ENCODE measurements at places on chromosomes 11 and 22. TPM values are rescaled to one million over a fixed set of nuclear protein-coding genes. Genes with fewer than 3 reads are reported as not detected.

- DNase-seq: no peak
Measured at GRCh38 chr11:72741429-72741833, 10.8 kb downstream of the ARAP1 start.

GRCh38 chr11:77191823-77192495 lies 63.9 kb downstream of the MYO7A start:
- DNase-seq: no peak

DNA sequence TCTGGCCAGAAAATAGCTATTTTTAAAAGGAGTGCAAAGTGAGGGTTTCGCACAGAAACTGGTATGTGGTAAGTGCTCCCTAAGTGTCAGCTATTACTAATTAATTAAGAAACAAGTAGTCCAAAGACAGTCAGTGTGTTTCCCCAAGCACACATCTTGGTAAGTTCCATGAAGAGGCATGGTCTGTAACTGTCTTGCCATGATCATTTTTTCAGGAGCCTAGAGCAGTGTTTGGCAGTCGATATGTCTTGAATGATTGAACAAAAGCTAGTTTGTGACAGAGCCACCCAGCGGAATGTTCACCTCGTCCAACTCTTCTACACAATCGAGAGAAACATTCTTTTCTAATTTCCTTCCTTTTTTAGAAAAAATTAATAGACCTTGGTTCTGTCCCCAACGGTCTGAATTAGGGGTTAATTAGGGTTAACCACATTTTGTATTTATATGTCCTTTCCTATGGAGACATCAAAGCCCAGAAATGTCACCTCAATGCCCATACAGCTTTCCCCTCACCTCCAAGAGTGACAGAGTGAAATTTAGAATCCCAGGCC lies 57.6 kb upstream of the FTH1 start:
- peak; percentile 20 for DNase-seq

DNA sequence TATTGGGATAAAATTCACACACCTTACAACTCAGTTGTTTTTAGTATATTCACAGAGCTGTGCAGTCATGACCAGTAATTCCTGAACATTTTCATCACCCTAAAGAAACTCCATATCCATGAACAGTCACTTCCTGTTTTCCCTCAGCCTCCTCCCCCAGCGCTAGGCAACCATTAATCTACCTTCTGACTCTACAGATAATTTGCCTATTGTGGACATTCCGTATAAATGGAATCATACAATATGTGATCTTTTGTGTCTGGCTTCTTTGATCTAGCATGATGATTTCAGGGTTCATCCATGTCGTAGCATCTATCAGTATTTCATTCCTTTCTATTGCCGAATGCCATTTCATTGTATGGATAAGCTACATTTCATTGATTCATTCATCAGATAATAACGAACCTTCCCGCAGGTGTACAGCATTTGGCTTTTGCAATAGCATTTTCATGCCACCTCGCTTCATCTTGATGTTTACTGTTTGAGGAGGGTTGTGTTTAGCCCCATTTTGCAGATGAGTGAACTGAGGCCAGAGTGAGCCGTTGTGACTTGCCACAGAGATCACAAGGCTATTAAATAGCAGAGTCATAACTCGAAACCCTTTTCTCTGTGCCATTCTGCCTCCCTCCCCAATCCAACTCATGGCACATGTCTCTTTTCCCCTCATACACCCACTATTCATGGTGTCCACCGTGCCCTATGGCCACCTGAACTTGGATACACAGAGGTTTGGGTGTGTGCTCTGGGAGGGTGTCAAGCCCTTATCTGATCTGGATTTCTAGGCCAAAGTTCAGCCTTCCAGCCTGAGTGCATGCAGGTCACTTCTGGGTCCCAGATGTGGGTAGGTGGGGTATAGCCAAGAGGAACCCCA lies 11.1 kb upstream of the MYH9 start:
- DNase-seq: no peak

GRCh38 chr11:96579656-96580055 lies 189.8 kb downstream of the JRKL start:
- no peak for DNase-seq

DNA sequence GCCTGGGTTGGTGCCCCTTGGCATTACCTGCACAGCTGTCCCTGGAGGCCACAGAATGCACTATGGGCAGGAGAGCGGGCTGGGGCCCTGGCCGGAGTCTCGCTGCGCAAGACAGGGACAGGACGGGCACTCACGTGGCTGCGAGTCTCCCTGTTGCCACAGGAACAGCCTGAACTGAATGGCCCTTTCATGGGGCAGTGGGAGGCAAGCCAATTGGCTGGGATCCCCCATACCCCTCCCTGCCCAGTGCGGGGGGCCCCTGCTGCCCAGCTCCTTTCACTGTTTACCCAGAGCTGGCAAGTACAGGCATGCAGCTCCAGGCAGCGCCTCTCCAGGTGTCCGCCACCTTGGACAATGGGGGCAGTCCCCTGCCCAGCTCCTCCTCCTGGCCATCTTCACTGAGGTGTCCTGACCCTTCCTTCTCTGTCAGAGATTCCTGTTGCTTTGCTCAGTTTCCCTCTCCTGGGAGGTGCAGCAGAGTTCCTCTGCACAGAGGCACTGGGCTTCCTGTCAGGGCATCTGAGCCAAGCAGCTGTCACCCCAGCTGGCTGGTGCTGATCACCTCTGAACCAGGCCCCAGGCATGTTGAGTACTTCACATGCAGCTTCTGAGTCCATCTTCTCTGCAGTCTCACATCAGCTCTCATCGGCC lies 5.2 kb downstream of the USP2 start:
- no peak for DNase-seq

DNA sequence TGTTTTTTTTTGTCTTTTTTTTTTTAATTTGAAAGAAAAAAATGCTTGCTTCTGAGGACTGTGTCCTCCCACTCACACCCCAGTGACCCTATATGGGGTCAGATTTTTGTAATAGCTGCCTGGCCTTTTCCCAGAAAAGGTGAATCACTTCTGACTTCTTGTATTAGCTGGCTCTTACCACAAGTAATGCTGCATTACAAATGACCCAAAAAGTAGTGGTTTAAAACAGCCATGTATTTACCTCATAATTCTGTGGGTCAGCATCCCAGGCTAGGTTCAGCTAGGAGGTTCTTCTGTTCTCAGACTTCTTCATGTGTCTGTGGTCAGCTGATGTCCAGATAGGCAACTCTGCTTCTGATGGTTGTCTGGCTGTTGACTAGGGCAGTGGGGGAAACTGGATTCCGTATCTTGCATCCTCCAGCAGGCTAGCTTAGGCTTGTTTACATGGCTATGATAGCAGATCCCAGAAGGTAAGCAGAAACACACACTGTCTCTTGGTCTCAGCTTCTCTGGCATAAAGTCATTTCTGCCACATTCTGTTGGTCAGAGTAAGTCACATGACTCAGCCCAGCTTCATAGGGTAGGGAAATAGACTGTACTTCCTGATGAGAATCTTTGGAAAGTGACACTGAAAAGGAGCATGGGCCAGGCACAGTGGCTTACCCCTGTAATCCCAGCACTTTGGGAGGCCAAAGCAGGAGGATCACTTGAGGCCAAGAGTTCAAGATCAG lies 19.5 kb downstream of the LHFPL7 start:
- DNase-seq: no peak

- DNase-seq: no peak
Measured at GRCh38 chr11:104870910-104871309, 27.4 kb downstream of the CASP12 start.

GRCh38 chr22:29141078-29141688 lies 64.5 kb upstream of the EMID1 start:
- peak; percentile 53 for DNase-seq

DNA sequence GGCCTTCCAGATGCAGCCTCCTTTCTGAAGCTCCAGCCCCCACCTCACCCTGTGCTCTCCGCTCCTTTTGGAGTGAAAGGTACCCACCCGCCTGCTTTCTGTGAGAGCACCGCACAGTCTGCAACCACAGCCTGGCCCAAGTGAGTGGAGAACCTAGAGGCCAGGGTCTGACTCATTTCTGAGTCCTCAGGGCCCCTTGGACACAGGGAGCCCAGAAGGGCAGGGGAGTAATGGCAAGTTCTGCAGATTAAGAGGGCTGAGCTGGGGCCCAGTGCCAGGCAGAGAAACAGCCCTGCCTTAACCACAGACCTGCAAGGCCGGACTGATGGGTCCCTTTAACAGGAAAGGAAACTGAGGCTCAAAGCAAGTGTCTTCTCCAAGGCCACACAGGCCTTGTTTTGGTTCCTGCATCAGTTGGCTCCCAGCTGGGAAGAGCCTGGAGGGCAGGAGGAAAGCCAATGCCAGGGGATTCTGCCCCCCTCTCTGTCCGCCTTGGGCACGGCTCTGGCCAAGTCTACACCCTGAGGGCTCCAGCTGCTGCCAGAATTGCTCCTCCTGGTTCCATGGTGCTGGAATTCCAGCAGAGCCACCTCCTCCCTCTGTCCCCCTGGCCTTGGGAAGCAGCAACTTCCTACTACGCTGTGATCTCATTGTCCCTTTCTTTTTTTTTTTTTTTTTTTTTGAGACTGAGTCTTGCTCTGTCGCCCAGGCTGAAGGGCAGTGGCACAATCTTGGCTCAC lies 55.1 kb downstream of the CYTH4 start:
- no peak for DNase-seq

- no peak for DNase-seq
Measured at GRCh38 chr11:101881586-101881985, 33.2 kb upstream of the CEP126 start.

DNA sequence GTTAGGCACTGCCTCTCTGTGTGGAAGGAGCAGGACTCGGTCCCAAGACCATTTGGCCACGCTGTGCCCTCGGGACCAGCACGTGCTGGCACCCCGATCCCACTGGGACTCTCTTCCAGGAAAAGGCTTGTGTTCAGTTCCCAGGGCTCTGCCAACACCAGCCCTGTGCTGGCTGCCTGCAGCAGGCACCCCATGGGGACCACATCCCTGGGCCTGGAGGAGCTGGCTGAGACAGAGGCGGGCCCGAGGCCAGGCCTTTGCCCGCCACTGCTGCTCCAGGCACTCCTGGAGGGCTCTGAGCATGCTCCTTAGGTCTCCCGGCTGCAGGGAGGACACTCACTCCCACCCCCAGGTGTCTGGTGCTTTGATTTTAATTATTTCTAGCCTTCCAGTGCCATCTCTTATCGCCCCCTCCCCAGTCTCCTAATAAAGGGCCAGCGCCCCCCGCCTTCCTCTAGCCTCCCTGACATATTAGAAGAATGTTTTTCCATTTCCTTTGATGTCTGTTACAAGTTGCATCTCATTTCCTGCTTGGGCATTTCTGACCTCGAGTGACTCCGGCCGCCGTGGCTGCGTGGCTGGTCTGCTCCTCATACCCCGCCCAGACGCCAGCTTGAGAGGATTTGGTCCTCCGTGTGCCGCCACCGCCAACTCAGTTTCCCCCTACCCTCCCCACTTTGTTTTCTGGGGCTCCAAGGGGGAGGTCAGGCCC lies 14.4 kb downstream of the CDKN1C start:
- no peak for DNase-seq

DNA sequence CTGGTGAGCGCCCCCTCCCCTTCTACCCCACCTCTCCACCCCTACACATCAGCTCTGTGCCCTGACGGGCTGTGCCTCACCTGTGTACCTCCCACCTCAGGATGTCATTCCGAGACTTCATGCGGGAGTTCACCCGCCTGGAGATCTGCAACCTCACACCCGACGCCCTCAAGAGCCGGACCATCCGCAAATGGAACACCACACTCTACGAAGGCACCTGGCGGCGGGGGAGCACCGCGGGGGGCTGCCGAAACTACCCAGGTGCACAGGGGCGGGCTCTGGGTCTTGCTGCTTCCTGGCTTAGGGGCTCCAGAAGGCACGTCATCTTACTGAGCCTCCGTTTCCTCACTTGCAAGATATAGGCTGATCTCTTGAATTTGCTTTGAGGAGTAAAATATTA lies 6.8 kb downstream of the CAPN1 start:
- no peak for DNase-seq

- no peak for DNase-seq
Measured at GRCh38 chr22:22750335-22751042, 106.1 kb downstream of the GGTLC2 start.

- DNase-seq: no peak
Measured at GRCh38 chr11:94793002-94793401, 24.8 kb downstream of the AMOTL1 start.

GRCh38 chr22:45893516-45893915 lies 83.4 kb downstream of the WNT7B start:
- peak; percentile 51 for DNase-seq

GRCh38 chr11:112554586-112554985 lies 293.9 kb upstream of the PLET1 start:
- no peak for DNase-seq

The MS4A4A gene
- 8.8 TPM for total RNA-seq

The TESMIN gene
- total RNA-seq: 0.46 TPM

The ELF5 gene
- total RNA-seq: not detected

The CHEK2 gene
- total RNA-seq: 2.2 TPM

The OR51M1 gene
- total RNA-seq: not detected

The B3GAT1 gene
- total RNA-seq: 0.27 TPM
